Uterus (tissue), 4 donors: ENCODE measurements at places on chromosomes 7 and 10. TPM values are rescaled to one million over a fixed set of nuclear protein-coding genes. Genes with fewer than 3 reads are reported as not detected.

GRCh38 chr10:16527452-16527851 lies 5.8 kb upstream of the C1QL3 start:
- no peaks in the 10 kb centered on the region for H3K36me3 ChIP-seq
- H3K27ac ChIP-seq = no peak overlapping the region
- H3K4me1 ChIP-seq = no peaks in the 10 kb centered on the region
- H3K4me3 ChIP-seq = no peak overlapping the region
- H3K27me3 ChIP-seq = no peaks in the 10 kb centered on the region

DNA sequence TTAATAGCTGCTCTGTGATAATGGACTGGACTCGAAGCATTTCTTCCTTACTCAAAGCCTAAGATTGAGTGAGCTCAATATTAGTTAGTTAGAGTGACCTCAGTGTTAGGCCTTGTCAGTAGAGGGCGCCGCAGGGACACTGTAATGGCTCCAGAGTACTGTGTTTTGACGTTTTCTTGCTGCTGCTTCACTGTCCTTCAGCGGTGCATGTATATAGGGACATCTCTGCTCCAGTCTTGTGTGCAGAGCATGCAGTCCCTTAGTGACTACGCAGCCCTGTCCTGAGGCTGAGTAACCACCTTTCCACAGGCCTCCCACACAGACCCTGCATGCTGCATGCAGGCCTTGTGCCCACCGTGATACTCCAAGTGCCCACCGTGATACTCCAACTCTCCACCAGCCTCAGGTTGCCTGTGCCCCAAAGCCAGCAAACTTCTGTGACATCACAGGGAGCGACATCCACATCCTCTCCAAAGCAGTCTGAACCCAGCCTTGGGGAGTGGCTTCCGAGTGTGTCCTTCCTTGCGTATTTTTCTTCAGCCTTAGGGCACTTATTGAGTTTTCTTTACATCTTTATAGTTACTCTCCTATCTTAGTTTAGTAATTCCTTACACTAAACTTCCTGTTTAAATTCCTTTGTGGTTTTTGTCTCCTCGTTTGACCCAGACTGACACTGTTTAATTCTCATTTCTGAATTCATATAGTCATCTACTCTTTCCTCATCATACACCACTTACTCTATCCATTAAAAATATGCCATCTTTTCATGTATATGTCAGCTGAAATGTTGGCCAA lies 118.2 kb downstream of the JAZF1 start:
- peak overlapping the region; percentile 7 for H3K27ac ChIP-seq
- H3K36me3 ChIP-seq = no peaks in the 10 kb centered on the region
- H3K4me3 ChIP-seq = no peak overlapping the region

GRCh38 chr10:124511205-124512039 lies 49.8 kb downstream of the LHPP start:
- H3K27ac ChIP-seq = no peak overlapping the region
- no peaks in the 10 kb centered on the region for H3K4me1 ChIP-seq
- no peaks in the 10 kb centered on the region for H3K27me3 ChIP-seq
- no peak overlapping the region for H3K4me3 ChIP-seq
- no peaks in the 10 kb centered on the region for H3K36me3 ChIP-seq

DNA sequence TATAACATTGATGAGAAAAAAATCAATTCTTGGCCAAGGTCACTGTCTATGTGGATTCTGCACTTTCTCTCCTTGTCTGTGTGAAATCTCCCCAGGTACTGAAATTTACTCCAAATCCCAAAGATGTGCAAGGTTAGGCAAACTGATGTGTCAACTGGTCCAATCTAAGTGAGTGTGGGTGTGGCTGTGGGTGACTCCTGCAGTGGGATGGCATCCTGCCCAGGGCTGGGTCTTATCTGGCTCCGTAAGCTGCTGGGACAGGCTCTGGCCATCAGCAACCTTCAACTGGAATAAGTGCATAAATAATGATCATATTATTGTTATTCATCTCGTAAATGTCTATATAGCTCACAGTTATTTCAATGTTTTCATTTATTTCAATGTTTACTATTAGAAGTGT lies 79.3 kb downstream of the JCAD start:
- no peaks in the 10 kb centered on the region for H3K36me3 ChIP-seq
- H3K4me3 ChIP-seq = no peak overlapping the region
- no peak overlapping the region for H3K27ac ChIP-seq
- no peaks in the 10 kb centered on the region for H3K4me1 ChIP-seq
- no peaks in the 10 kb centered on the region for H3K27me3 ChIP-seq
- DNase-seq = no peak

DNA sequence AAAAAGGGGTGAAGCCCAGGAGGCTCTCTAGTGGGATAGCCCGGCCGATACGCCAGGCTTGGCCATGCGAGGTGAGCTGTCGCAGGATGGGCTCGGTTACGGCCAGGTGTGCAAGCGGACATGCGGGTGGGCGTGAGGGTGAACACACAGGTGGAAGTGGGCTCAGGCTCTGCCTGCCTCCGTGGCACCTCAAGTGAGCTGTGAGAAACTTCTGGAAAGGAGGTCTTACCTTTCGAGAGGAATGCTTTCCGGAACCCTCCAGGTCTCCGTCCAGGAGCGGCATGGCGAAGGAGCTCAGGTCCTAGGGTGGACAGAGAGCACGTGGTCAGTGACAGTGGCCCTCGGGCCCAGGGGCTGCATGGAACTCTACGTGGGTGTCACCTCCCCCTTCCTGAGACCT lies 90.7 kb downstream of the PRKAG2 start:
- no peak overlapping the region for H3K27ac ChIP-seq
- no peaks in the 10 kb centered on the region for H3K4me1 ChIP-seq
- H3K27me3 ChIP-seq = no peaks in the 10 kb centered on the region
- no peak for DNase-seq
- H3K4me3 ChIP-seq = no peak overlapping the region
- no peaks in the 10 kb centered on the region for H3K36me3 ChIP-seq

- H3K4me3 ChIP-seq = no peak overlapping the region
- H3K4me1 ChIP-seq = no peaks in the 10 kb centered on the region
- H3K27ac ChIP-seq = no peak overlapping the region
Observed at GRCh38 chr7:133662830-133663229, 410.0 kb downstream of the EXOC4 start.

GRCh38 chr10:18532881-18533535 lies 118.4 kb downstream of the NSUN6 start:
- DNase-seq = no peak
- no peaks in the 10 kb centered on the region for H3K4me1 ChIP-seq
- no peaks in the 10 kb centered on the region for H3K36me3 ChIP-seq
- no peak overlapping the region for H3K27ac ChIP-seq

DNA sequence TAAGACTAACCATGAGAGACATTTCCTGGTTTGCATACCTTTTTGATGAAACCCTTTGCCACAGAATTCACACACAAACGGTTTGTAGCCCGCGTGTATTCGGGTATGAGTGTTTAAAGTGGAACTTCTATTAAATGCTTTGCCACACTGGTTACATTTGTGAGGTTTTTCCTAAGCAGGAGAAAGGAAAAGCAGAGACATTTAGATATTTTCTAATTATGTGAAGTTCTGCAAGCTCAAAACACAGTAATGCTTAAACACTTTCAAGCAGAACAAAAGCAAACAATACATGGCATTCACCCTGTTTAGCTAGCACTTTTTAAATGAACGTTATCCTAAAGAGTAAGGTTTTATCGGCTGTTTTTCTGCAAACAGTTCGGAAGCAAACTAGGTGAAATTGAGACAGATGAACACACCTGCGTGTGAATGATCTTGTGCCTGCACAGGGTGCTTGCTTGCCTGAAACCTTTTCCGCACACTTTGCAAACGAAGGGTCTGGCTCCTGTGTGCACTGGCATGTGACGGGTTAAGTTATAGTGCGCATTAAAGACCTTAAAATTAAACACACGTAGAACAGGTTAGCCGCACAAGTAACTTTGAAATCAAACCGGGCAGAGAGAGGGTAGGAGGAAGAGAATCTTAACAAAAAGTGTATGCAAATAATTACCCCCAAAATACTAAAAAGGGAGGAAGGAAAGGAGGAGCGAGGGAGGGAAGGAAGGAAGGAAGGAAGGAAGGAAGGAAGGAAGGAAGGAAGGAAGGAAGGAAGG lies 1.6 kb downstream of the FEZF1 start:
- no peaks in the 10 kb centered on the region for H3K36me3 ChIP-seq
- no peak for DNase-seq
- H3K4me3 ChIP-seq = no peak overlapping the region
- H3K27me3 ChIP-seq = peaks cover 81% of the 10 kb centered on the region
- no peak overlapping the region for H3K27ac ChIP-seq

GRCh38 chr7:80060218-80060806 lies 74.3 kb upstream of the GNAI1 start:
- H3K36me3 ChIP-seq = no peaks in the 10 kb centered on the region
- H3K4me1 ChIP-seq = no peaks in the 10 kb centered on the region
- H3K27me3 ChIP-seq = peaks cover 1% of the 10 kb centered on the region

- no peak overlapping the region for H3K27ac ChIP-seq
- no peaks in the 10 kb centered on the region for H3K4me1 ChIP-seq
- H3K27me3 ChIP-seq = no peaks in the 10 kb centered on the region
- no peak for DNase-seq
- no peaks in the 10 kb centered on the region for H3K36me3 ChIP-seq
Observed at GRCh38 chr10:88689366-88689765, 16.7 kb upstream of the LIPK start.

DNA sequence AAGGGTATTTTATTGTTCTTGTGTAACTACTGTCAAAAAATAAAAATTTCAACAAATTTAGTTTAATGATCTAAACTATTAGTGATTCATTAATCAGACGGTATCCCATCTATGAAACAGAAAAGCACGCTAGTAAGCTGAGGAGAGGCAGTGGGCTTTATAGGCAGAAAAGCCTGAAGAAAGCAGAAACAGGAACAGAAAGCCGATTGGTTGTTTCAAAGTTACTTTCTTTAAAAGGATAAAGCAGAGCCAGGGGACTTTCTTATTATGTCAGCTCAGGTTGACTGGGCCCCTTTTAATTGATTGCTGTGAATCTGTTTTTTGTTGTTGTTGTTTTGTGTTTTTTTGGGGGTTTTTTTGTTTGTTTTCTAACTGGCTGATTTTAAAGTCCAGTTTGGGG lies 105.5 kb downstream of the TES start:
- no peak overlapping the region for H3K4me3 ChIP-seq
- no peaks in the 10 kb centered on the region for H3K4me1 ChIP-seq
- no peaks in the 10 kb centered on the region for H3K36me3 ChIP-seq

- no peak for DNase-seq
- no peak overlapping the region for H3K4me3 ChIP-seq
- no peaks in the 10 kb centered on the region for H3K4me1 ChIP-seq
- H3K27me3 ChIP-seq = no peaks in the 10 kb centered on the region
- no peak overlapping the region for H3K27ac ChIP-seq
Observed at GRCh38 chr7:104175361-104175984, 32.3 kb downstream of the ORC5 start.

- H3K4me1 ChIP-seq = no peaks in the 10 kb centered on the region
- H3K27me3 ChIP-seq = no peaks in the 10 kb centered on the region
- DNase-seq = no peak
- no peak overlapping the region for H3K27ac ChIP-seq
Observed at GRCh38 chr10:86180861-86181260, 185.7 kb downstream of the GRID1 start.

GRCh38 chr10:127449490-127449889 lies 99.6 kb upstream of the NPS start:
- H3K4me3 ChIP-seq = no peak overlapping the region
- no peak overlapping the region for H3K27ac ChIP-seq
- no peak for DNase-seq
- H3K4me1 ChIP-seq = no peaks in the 10 kb centered on the region
- no peaks in the 10 kb centered on the region for H3K36me3 ChIP-seq
- H3K27me3 ChIP-seq = no peaks in the 10 kb centered on the region

DNA sequence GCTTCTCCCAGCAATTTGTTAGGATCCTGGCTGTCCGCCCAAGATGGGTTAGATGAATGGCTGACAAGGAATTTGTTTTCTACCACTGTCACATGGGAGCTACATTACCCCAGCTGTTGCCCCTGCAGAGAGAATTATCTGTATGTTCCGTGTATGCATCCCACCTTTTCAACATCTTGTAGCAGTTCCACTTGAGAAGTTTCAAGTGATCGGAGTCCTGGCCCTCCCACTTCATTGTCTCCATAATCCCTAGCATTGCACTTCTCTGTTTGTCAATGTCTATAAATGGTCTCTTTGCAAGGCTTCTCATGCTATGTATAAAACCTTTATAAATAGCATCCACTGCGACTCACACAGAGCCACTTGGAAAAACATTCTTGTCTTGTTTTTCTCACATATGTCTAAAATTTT lies 972.5 kb downstream of the CNTNAP2 start:
- H3K4me1 ChIP-seq = no peaks in the 10 kb centered on the region
- H3K27ac ChIP-seq = no peak overlapping the region
- no peak for DNase-seq

- no peak overlapping the region for H3K27ac ChIP-seq
- no peaks in the 10 kb centered on the region for H3K4me1 ChIP-seq
- no peaks in the 10 kb centered on the region for H3K27me3 ChIP-seq
Observed at GRCh38 chr7:23759671-23760391, 49.8 kb downstream of the STK31 start.

- no peak overlapping the region for H3K27ac ChIP-seq
- no peaks in the 10 kb centered on the region for H3K27me3 ChIP-seq
- no peaks in the 10 kb centered on the region for H3K36me3 ChIP-seq
- no peak overlapping the region for H3K4me3 ChIP-seq
Observed at GRCh38 chr7:5231116-5231515, 41.1 kb downstream of the WIPI2 start.

- no peaks in the 10 kb centered on the region for H3K27me3 ChIP-seq
- no peaks in the 10 kb centered on the region for H3K4me1 ChIP-seq
- no peak for DNase-seq
- no peak overlapping the region for H3K4me3 ChIP-seq
- H3K27ac ChIP-seq = no peak overlapping the region
- no peaks in the 10 kb centered on the region for H3K36me3 ChIP-seq
Observed at GRCh38 chr10:124433461-124433860, 14.7 kb upstream of the OAT start.

DNA sequence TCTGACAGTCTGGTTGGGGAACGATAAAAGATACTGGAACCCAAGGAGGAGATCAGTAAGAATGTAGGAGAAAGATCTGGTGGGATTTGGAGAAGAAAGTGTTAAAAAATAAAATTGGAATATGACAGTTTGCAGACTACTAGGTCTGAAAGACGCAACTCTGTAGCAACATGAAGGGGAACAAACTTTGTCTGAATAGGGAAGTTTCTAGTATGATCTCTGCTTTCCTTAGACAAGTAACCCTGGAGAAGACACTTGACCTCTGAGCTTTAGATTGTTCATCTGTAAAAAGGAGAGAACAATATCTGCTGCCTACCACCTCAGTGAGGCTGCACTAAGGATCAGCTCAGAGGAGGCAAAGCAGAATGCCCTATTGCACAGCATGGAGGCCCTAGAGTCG lies 3.0 kb upstream of the PRSS1 start:
- DNase-seq = no peak
- H3K27ac ChIP-seq = no peak overlapping the region
- H3K4me1 ChIP-seq = no peaks in the 10 kb centered on the region
- no peaks in the 10 kb centered on the region for H3K36me3 ChIP-seq
- H3K4me3 ChIP-seq = no peak overlapping the region

- no peak for DNase-seq
- H3K36me3 ChIP-seq = no peaks in the 10 kb centered on the region
- no peaks in the 10 kb centered on the region for H3K27me3 ChIP-seq
- no peak overlapping the region for H3K27ac ChIP-seq
- H3K4me3 ChIP-seq = no peak overlapping the region
- H3K4me1 ChIP-seq = no peaks in the 10 kb centered on the region
Observed at GRCh38 chr10:125205431-125205830, 45.1 kb upstream of the CTBP2 start.

GRCh38 chr7:101390901-101391301 lies 28.2 kb downstream of the COL26A1 start:
- no peak for DNase-seq
- no peak overlapping the region for H3K27ac ChIP-seq
- H3K27me3 ChIP-seq = peaks cover 3% of the 10 kb centered on the region

The AKR1C2 gene
- 3.5 TPM for total RNA-seq

The SEMA3A gene
- total RNA-seq = 5.3 TPM

The CDK1 gene
- total RNA-seq = not detected

The CFAP69 gene
- 7.4 TPM for total RNA-seq

The VAX1 gene
- not detected for total RNA-seq

The TWIST1 gene
- 18.5 TPM for total RNA-seq

The ZNF467 gene
- total RNA-seq = 13.2 TPM

The NUTM2B gene
- 0.41 TPM for total RNA-seq

The AGAP5 gene
- total RNA-seq = 4.8 TPM

The EPO gene
- 1.1 TPM for total RNA-seq
